CD4-positive, alpha-beta T cell treated with Interleukin-17A for 4 hours (primary cell): ENCODE measurements at places on chromosomes 1 and 21.
A peak's percentile ranks its signal among the peaks of the same experiment; 100 is the strongest.

DNA sequence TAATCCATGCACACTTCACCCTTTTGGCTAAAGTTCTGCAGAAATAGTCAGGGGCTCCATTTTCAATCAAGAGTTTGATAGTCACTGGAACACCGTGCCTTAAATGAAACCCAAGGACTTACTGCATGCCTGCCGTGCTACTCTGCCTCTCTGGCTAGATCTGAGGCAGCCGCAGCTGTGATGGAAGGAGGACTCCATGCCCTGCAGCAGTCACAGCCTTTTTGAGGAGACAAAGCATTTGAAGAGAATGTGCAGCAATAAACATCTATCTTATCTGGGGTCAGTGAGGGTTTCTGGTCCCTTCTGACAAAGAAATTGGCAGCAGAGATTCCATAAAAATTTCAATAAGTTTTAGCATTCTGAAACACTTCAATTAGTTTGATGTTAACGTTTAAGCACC is 78.0 kb downstream of the BCAR3 start:
- no peak for DNase-seq

- DNase-seq, result no peak
Observed at GRCh38 chr1:29332204-29332603, 95.9 kb downstream of the PTPRU start.

DNA sequence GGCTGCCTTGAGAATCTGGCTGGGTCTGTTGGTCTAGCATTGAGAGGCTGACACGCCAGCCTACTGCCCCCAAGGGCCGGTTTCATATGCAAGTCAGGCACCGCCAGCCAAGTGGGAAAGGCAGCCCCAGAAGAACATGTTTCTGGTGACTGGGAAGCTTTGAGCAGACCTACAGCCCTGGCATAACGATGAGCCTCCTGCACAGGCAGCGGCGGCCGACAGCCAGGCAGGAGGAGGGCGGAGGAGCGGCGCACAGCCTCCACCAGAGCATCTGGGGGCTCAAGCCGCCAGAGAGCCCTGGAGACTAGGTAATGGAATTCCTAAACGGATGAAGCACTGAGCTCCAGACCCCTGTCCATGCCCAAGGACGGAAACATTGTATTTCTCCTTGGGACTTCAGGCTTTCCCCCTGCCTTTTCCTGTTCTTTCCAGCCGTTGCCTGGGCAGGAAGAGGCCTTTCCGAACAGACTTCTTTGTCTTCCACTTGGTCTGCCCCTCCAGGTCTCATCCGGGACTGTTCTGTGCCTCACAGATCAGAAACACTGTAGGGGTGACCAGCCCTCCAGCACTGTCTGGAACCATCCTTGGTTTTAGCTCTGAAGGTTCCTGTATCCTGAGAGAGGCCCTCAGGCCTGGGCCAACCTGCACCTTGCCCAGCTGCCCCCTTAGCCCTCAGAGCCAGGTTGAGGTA is 59.5 kb downstream of the IRF2BP2 start:
- DNase-seq, result no peak

DNA sequence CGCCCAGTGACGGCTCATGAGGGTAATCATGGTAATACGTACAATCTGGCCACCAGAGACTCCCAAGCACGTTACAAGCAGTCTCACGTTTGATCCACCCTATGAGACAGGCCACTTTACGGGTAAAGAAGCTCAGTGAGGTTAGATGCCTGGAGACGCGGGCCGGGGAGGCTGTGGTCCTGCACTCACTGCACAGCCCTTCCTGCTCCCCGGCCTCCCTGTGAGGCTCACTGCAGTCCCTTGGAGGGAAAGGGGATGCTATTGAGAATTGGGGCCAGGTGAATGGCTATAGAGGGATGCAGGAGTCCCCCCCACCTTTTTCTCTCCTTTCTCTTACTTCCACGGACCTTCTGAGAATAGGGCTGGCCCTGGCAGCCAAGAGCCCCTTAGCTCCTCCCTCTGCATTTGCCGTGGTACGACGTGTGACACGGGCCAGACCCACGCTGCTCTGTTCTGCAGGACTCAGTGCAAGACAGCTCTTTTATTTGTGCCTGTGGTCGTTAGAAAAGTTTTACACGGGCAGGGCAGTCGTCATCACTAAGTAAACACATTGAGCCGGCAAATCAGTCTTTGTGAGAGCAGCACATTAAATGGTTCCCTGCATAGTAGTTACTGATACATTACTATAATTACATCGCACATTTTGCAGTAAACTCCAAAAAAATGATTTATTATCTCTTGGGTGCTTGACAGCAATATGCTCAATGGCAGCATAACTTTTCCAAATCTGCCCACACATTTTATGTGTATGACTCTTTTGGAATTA is 18.8 kb downstream of the KIF26B start:
- no peak for DNase-seq

- DNase-seq, result no peak
Observed at GRCh38 chr1:34532113-34532512, 222.7 kb upstream of the GJB5 start.

DNA sequence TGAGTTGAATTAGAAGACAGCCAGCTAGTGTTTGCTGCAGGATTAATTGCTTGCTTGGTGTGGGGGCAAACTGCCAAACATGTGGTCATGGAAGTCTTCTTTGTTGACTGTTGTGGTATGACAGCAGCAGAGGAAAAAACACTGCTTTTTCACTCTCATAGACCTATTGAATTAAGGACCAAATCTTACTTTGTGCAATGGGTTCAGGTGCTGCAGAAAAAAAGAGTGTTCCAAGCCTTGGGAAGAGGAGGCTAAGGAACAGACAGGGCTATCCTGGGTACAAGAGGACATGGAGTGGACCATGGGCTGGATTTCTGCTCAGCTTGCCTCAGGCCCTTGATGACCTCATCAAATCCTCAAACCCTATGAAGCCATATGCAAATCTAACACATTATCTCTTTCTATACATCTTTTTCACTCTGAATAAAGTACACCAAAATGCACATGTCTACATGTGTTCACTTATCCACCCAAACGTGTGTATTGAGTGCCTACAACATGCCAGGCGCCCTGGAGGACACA is 61.5 kb downstream of the SIPA1L2 start:
- DNase-seq, result no peak

GRCh38 chr21:45981151-45982091 is at the start of gene COL6A1:
COL6A1 (plus strand) TSS chr21:45981770; CDS start chr21:45981851, 81 bp downstream.
- DNase-seq, result peak; percentile 76

DNA sequence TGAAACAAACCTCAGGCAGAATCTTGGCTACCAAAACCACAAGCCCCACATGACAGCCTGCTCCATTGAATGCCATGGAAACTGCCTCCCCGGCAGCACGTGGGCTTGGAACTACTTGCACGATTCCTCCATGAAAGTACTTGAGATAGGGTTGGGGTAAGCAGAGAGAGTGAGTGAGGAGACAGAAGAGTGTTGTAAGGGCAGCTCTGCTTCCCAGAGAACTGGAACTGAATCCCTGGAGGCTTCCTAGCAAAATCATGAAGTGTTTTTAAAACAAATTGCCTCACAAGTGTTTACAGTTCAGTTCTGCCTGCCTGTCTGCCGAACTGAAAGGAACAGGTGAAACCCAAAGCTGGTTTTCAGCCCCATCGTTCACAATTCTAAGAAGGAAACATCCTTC is 35.3 kb upstream of the DNASE2B start:
- DNase-seq, result no peak

GRCh38 chr1:154490317-154490716 is 11.7 kb upstream of the TDRD10 start:
- no peak for DNase-seq

DNA sequence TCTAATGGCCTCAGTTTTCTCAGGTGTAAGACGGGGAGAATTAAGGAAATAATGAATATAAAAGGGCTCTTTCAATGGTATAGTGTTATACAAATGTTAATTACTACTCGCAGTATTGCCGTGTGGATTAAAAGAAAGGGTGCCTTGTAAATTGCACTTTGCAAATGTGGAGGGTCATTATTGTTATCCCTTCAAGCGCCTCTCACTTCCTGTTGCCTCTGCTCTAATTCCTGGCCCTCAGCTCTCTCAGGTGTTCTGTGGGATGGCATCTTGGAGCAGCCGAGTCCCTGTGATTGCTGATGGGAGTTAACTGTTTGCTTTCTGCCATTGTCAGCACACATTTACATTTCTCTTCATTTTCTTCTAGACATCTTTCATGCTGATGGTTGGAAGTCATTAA is 7.1 kb upstream of the S100A11 start:
- DNase-seq, result no peak

GRCh38 chr1:173253046-173253445 is 45.9 kb upstream of the TNFSF4 start:
- no peak for DNase-seq

GRCh38 chr1:108718927-108719655 is 6.4 kb downstream of the FNDC7 start:
- DNase-seq, result no peak

DNA sequence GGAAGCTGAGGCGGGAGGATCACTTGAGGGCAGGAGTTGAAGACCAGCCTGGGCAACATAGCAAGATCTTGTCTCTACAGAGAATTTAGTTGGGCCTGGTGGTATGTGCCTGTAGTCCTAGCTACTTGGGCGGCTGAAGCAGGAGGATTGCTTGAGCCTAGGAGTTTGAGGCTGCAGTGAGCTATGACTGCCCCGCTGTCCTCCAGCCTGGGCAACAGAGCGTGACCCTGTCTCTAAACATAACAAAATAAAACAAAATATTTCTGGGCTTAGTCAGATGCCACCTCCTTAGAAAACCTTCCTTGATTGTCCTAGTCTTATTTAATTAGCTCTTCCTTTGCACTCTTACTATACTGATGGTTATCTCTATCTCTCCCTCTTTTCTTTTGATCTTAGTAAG is 8.5 kb downstream of the TGFB2 start:
- no peak for DNase-seq

DNA sequence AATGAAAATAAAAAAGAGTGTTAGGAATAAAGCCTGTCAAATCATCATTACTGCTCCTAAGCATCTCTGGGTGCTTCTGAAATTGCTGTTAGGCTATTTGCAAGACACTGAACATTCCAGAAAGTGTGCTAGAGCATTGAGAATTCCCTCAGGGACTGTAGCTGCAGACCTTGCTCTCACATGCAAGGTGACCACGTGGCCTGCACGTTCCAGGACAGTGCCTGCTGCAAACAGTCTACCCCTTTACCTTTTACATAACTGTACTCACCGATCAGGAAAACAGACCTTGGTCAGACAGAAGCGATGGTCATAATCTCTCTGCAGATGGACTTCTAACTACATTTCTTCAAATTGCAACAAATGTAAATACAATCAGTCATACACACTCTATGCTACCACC is 164.5 kb downstream of the PSMG1 start:
- no peak for DNase-seq

- DNase-seq, result no peak
Observed at GRCh38 chr1:181911715-181912114, 149.8 kb downstream of the ZNF648 start.

- no peak for DNase-seq
Observed at GRCh38 chr1:51628715-51629590, 12.1 kb downstream of the OSBPL9 start.

- DNase-seq, result no peak
Observed at GRCh38 chr1:95535614-95536013, 301.6 kb downstream of the RWDD3 start.

GRCh38 chr1:60875138-60875537 is 207.2 kb upstream of the NFIA start:
- no peak for DNase-seq

DNA sequence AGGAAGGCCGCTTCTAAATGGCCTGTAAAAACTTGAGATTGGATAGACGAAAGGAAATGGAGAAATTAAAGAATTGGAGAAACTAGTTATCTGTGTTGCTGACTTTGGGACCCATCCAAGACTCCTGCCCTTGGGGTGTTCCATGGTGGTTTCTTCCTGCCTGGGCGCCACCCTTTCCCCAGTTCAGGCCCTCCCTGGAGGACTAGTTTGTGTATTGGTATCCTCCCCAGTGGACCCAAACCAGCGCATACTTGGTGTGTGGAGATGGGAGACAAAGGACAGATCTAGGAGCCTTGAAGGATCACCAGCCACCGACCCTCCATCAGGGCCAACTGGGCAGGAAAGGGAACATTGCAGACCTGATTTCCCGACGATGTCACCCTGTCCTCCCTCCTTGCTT is 7.1 kb downstream of the SPATA46 start:
- DNase-seq, result no peak

GRCh38 chr1:11653861-11654136 is 430 bp downstream of the FBXO2 start:
- no peak for DNase-seq

DNA sequence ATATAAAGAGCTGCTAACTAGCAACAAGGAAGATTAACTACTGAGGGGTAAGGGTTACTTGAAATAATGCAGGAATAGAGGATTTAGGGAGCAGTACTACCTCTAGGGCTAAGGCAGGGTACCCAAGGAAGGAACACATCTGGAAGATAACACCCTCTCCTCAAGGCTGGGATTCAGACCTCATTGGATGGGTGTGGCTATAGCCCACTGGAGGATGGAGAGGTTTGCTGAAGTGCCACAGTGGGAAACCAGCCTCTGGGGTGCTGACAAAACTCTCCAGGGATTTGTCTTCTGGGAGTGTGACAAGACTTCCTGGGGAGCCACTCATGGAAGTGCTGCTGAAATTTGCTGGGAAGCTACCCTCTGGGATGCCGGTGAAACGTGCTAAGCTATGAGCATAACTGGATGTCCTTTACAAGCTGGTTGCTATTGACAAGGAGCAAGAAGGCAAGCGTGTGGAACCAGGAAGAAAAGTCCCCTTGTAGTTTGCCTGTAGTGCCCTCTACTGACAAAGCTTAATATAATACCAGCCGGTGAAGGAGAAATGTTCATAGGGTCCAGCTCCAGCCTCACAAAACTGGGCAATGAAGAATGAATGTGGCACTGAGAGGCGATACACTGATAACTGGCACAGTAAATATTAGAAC is 122.8 kb upstream of the USP24 start:
- DNase-seq, result no peak

GRCh38 chr21:35783721-35784120 is 276.6 kb downstream of the SETD4 start:
- no peak for DNase-seq

DNA sequence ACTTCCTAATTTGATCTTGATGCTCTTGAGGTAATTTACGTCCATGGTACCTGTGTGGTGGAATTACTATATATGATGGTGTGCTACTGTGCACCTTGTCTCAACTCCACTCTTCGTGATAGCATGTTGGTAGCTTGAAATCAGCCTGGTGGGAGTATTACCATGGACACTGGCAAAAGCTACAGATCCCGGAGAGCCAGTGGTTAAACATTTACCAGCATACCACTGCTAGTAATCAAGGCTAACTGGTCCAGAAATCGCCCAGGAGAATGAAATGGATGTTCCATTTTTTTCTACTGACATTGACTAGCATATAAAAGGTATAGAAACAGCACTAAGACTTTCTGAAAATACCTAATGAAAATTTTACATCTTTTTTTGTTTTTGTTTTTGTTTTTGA is 30.6 kb downstream of the ELK4 start:
- no peak for DNase-seq

GRCh38 chr1:84869720-84870119 is 23.3 kb downstream of the LPAR3 start:
- no peak for DNase-seq

DNA sequence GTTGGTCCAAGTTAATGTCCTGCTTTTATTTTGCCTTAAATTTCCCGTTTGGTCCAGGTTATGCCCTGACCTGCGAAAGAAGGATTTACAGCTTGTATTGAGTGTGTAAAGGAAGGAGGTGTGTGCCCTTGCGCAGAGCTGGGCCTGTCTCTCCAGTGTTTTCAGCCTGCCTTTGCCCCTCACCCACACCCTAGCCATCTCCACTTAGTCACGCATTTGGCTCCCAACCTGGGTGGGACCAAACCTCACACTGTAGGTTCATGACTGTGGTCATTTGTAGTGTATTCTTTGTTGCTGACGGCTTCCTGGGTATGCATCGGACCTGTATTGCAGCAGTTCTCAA is 572 bp upstream of the SRSF10 start:
- peak; percentile 51 for DNase-seq
